Mesothelial cell of epicardium (in vitro differentiated cells): ENCODE measurements at places on chromosomes 1 and 21. TPM values are rescaled to one million over a fixed set of nuclear protein-coding genes. Genes with fewer than 3 reads are reported as not detected.

DNA sequence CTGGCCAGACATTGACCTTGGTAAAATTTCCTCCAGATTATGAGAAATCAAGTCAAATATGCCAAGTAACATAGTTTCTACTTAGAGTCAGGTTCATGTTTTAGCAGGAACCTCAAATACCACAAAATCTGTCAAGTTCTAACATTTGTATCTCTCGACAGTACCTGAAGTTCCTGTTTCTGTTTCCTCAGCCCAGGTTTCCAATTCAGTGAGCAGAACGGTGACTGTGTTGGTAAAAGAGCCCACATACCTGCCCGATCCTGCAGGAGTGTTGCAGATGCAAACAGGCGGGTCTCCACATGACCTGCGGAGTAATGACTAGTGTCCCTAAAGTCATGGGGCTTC lies 57.9 kb upstream of the LGALS8 start:
- peaks cover 11% of the 10 kb centered on the region for H3K36me3 ChIP-seq
- H3K4me1 ChIP-seq: peaks cover 33% of the 10 kb centered on the region
- H3K4me3 ChIP-seq: no peak overlapping the region
- peak overlapping the region; percentile 87 for H3K27ac ChIP-seq

- H3K4me3 ChIP-seq: peak overlapping the region; percentile 99
- H3K27ac ChIP-seq: peak overlapping the region; percentile 99
- H3K4me1 ChIP-seq: peaks cover 31% of the 10 kb centered on the region
- H3K36me3 ChIP-seq: no peaks in the 10 kb centered on the region
- no peaks in the 10 kb centered on the region for H3K27me3 ChIP-seq
Observed at GRCh38 chr1:26234644-26235370, 807 bp downstream of the CEP85 start.

KANK4 gene
- total RNA-seq: 34.3 to 36.5 TPM (median 35.2 TPM) in 3 replicates

GRCh38 chr21:33396951-33397350 lies 6.3 kb upstream of the IFNGR2 start:
- peak overlapping the region; percentile 85 for H3K27ac ChIP-seq
- H3K36me3 ChIP-seq: no peaks in the 10 kb centered on the region
- peaks cover 23% of the 10 kb centered on the region for H3K4me1 ChIP-seq
- DNase-seq: no peak
- H3K4me3 ChIP-seq: no peak overlapping the region

NR1I3 gene
- not detected in 3 replicates for total RNA-seq

DNA sequence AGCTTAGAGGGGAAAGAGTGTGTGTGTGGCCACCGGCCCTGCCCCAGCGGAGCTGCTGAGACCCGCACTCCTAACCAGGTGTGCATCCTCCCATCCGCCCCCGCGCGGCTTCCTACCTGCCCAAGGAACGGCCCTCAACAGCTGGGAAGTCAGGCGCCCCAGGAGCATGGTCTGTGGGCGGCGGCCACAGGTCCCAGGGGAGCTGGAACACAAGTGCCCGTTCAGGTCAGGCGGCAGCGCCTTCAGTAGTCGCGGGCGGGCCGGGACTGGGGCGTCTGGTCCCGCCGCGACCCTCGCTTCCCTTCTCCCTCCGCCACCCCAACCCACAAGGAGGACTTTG lies 448 bp downstream of the AURKAIP1 start:
- peaks cover 14% of the 10 kb centered on the region for H3K4me1 ChIP-seq
- H3K4me3 ChIP-seq: peak overlapping the region; percentile 83
- peak overlapping the region; percentile 66 for H3K27ac ChIP-seq
- H3K27me3 ChIP-seq: no peaks in the 10 kb centered on the region
- H3K36me3 ChIP-seq: no peaks in the 10 kb centered on the region

NID1 gene
- 42.4 to 45.5 TPM (median 45.0 TPM) in 3 replicates for total RNA-seq
